Amygdala (tissue), 56 donors: ENCODE measurements at places on chromosomes 3 and 15.

DNA sequence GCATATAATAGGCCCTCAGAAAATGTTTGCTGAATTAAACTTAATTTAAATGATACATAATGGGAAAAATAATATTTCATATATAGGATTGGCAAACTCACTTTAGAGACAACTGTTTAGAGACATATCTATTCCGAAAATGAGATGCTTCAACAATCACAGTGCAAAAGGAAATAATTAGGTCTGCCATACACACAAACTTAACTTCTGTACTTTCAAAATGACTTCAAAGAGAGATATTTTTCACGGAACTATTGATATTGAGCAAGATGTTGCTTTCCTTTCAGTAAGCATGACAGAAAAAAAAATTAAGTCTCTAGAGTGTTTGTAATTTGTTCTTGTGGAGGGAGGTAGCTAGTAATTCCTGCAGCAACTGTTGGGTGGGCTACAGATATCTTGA is 769.5 kb downstream of the TUSC7 start:
- no peak for DNase-seq

DNA sequence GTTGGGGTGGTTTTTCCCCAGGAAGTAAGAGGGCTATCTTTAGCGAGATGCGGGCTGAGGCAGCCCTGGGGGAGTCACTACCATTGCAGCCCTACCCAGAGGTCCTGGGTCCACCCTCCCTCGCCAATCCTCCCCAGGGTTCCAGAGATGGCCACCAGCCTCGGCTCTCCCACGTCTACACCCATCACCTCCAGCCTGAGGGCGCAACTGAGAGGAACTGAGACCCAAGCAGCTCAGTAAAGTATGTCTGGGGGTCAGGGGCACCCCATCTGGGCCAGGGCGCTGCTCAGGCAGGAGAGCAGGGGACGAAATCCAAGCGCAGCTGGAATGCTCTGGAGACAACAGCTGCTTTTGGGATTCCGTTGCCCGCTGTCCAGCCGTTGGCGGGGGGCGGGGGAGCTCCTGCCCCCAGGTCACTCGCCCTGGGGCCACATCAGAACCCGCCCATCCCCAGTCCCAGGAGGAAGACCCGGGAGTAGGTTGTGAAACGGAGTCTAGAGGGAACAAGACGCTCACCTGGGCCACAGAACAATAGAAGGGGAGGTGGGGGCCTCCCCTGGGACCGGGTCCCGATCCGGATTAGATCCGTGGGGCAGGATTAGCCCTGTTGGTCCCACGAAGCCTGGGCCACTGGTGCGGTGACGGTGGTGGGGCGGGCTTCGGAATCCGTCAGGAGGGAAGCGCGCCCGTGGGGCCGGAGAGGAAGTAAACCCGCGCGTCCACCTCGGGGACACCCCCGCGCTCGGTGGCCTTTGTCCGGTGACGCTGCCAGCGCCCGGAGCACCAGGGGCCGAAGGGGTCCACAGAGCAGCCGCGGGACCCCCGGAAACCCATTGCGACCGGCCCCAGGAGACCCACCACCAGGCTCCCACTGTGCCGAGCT is 1.4 kb upstream of the NDUFAF3 start:
- no peak for DNase-seq

- DNase-seq: no peak
Measured at GRCh38 chr3:152444029-152444641, 175.4 kb downstream of the MBNL1 start.

DNA sequence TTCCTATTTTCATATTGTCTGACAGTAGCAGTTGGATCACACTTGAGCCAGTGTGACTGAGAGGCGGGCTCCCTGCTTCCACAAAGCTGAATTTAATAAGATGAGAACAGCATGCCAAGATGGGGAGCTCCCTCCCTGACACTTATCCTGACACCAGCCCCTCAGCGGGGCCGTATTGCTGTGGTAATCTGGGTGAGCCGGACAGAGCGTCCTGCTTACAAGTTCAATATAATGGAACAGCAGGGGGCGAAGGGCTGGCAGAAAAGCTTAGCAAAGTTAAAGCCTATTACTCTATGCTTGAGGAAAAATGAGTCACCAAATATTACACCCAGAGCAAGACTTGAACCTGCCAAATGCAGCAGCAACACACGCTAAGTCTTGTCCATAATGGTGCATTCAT is 163.8 kb upstream of the CMC1 start:
- no peak for DNase-seq
